ENCODE measurements at places on chromosomes 13 and 19. TPM values are rescaled to one million over a fixed set of nuclear protein-coding genes. Genes with fewer than 3 reads are reported as not detected.

DNA sequence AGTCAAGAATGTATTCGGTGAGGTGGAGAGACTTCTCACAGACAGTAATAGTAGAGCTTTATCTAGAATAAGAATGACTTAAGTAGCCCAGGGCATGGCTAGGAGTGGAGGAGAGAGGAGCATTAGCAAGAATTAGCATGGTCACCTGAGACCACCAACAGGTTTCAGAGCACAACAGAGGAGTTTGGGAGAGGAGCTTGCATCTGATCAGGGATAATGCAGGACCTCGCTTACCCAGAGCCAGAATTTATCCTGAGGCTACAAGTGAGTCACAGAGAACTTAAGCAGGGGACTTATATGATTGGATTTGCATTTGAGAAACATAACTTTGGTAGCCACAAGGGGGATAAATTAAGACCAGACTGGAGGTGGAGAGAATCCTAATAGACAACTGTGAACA is 102.1 kb upstream of the FNDC3A start:
- no peak for DNase-seq

- no peak for DNase-seq
Observed at GRCh38 chr19:41925208-41926003, 2.8 kb downstream of the ERFL start.

- no peak for DNase-seq
Observed at GRCh38 chr13:23081220-23081619, 99.6 kb upstream of the SGCG start.

DNA sequence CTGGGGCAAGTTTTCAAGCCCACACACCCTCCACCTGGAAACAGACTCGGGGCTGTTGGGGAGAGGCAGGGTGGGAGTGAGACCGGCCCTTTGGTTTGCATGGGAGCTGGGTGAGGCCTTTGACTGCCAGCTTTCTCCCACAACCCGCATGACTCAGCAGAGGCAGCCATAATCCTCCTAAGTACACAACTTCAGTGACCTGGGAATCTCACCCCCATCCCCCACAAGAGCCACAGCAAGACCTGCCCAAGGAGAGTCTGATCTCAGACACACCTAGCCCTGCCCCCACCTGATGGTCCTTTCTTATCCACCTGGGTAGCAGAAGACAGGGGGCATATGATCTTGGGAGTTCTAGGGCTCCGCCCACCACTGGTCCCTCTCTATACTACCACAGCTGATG is 1615.4 kb downstream of the EFNB2 start:
- DNase-seq: no peak

DNA sequence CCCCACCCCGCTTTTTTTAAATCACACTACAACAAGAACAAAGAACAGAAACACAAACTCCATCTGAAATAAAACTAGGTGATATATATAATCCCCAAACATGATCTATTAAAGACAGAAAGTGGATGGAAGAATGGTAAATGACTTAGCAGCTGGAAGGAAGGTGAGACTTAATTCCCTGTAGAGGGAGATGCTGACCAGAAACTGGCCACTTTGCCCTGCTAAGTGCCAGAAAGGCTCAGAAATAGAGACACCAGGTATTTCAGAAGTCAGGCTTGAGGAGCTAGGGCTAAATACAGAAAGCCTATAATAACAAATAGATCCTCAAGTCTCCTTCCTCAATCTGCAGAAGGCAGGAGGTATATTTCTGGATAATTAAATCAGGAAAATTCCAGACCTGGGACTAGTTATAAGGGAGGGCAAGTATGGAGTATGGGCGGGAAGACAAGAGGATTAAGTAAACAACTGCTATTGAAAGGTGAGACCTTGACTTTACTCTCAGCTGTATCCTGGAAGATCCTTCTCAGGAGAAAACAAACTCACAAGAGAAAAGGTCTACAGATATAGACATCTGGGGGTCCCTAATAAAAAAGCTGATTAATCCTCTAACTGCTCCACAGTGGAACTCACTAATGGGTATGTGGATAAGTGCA is 32.2 kb downstream of the MTRF1 start:
- no peak for DNase-seq

DNA sequence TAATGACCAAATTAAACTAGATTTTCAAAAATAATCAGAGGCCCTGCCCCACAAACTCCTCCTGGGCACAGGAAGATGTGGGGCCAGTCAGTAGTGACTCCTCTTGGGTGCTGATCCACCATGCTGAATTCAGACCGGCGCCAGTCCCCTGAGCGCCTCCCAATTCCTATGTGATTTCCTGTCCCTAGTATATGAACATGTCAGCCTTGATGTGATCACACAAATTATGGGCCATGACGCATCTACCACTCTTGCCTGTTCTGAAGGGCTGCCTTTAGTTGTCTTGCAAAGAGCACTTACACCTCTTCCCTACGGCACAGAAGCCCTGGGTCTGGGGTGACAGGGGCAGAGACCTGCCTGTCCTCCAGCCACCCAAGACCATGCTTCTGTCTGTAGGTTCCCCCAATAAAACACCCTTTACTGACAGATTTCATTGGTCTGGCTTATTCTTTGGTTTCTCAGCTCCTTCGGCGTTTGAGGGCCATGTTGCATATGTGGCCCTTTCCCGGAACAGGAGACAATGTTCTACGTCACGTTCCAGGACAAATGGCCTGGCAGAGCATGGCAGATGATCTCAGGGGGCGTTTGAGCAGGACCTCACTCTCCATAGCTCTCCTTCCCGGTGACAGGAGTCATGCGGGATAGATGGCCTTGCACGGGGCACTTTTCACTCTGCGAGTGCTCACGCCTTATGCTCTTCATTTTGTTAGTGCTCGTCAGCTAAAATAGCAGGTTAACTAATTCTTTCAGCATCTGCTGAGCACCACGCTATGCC is 5.6 kb upstream of the ATP11A start:
- no peak for DNase-seq

GRCh38 chr19:45189971-45190370 is 11.4 kb downstream of the BLOC1S3 start:
- DNase-seq: no peak

DNA sequence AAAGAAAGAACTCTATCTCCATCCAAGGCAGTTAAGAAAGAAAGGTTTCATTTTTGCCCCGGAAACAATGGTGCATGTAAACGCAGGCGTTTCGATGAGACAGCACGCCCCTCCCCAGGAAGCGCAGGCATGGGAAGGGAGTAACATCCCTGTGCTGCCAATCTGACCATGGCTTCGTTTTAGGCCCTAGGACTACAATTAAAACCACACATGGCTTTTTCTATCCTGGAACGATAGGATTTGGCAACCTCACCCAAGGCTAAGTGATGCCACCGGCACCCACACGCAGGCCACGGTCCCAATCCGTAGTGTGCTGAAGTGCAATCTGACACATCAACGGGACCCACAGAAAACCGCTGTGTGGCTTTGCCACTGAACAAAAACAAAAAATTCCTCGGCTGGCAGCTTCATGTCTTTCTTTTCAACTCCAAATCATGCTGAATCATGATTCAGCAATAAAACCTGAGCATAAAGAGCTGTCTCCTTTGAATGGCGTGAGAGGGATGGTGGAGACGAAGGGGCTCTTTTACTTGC is 24.2 kb downstream of the RANBP3 start:
- DNase-seq: peak; percentile 25

GRCh38 chr13:30375265-30375835 is 46.9 kb upstream of the UBE2L5 start:
- DNase-seq: no peak

GRCh38 chr19:14113762-14114414 is 3.7 kb downstream of the PRKACA start:
- DNase-seq: no peak

The DAND5 gene
- polyA plus RNA-seq: not detected

The C19orf12 gene
- polyA plus RNA-seq: 6.6 TPM

The HSH2D gene
- 16.7 TPM for polyA plus RNA-seq

The SLC8A2 gene
- polyA plus RNA-seq: not detected

Measured in CD14-positive monocyte (primary cell).